ENCODE measurements at places on chromosomes 2 and 18.

DNA sequence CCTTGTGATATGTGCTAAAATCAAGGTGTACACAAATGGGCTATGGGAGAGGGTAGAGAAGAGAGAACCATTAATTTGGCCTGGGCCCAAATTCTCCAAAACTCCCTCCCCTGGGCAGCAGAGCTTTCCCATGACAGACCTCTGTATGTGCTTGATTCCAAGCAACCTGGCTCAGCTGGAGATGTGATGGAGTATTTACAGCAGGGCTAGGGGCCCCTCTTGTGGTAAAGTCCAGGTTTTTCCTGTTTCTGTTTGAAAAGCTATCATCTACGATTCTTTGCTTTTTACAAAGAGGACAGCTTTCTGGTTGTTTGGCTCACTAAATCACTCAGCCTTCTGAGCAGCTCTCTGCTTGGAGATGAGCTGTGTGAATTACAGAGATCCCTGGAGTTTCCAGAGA is 40.3 kb downstream of the KCNS3 start:
- no peak for DNase-seq

DNA sequence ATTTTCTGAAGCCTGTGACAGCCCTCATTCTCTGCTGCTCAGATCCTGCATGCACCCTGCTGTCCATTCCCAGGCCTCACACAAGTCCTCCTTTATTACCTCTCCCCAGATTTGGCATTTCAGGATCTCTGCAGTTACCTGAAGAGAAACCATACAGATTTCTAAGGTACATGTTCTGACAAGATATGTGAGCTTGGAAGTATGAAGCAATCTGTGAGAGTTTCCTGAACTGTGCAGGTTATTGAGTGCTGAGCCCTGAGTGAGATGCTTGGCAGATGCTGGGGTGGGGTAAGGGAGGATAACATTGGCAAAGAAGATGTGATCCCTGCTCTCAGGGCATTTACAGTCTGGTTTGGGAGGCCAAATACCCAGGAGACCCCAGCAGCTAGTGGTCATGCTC is 122.1 kb upstream of the STPG4 start:
- no peak for DNase-seq

GRCh38 chr2:10208736-10209135 is 86.2 kb downstream of the RRM2 start:
- DNase-seq: no peak

DNA sequence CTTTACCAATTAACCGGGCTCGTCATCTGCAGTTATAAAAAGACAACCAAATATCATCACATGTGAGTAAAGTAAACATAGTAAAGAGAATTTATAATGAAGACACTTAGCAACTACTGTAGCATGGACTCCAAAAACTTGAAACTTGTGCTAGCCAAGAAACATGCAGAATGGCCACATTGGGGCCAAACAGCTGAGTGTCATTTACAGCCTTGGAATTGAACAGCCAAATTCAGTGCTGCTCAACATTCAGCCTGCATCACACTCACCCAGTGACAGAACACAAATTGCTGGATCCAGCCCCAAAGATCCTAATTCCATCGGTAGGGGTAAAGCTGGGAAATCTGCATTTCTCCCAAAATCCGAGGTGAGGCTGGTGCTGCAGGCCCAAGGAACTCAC is 224.8 kb upstream of the GYPC start:
- DNase-seq: no peak

- no peak for DNase-seq
These were observed 10.7 kb downstream of the ACP1 start for GRCh38 chr2:275466-275865.

GRCh38 chr2:37427241-37427640 is 82.8 kb downstream of the QPCT start:
- no peak for DNase-seq

GRCh38 chr18:74791501-74792194 is 194.0 kb downstream of the ZNF407 start:
- no peak for DNase-seq

DNA sequence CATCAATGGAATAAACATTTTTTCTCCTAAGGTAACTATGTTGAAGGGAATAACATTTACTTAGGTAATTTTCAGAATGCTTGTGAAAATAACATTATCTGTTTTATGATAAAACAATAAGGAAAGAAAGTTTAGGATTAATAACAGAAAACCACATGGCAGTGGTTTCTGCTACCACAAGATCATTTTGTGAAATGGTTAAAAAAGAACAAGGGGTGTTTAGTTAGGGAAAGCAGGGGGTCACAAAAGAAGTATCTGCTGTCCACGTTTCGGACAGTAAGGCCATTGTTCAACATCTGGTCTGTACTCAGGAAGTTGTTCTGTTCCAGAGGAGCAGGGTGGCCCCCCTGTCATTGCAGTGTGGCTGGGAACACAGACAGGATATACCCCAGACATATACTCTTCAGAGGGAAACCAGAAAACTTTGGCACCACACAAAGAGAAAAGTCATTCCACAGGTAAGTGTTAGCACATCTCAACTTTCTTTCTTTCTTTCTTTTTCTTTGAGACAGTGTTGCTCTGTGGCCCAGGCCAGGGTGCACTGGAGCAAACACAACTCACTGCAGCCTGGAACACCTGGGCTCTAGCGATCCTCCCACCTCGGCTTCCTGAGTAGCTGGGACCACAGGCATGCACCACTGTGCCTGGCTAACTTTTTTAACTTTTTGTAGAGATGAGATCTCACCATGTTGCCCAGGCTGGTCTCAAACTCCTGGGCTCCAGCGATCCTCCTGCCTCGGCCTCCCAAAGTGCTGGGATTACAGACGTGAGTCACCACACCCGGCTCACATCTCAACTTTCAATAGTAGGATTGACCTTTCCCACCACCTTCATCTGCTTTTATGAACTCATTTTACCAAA is 14.8 kb upstream of the ARL5A start:
- DNase-seq: no peak

- peak; percentile 18 for DNase-seq
These were observed 85.3 kb upstream of the EFEMP1 start for GRCh38 chr2:56008661-56009431.

DNA sequence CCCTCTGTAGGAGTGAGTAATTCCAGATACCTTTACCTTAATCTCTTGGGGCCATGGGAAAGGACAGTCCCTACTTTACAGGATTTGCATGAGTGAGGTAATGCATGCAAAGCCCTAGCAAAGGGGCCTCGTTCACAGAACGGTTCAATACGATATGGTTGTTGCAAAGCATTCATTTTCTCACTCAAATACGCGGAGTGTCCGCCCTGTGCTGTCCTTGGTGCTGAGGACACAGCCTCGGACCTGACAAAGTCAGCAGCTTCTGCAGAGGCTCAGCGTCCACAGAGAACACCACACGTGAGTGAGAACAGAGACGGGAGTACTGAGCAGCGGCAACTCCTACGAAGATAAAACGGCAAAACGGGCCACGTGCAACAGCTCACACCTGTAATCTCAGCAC is 125.7 kb downstream of the EIPR1 start:
- no peak for DNase-seq

- no peak for DNase-seq
These were observed 1290.7 kb downstream of the SUCLG1 start for GRCh38 chr2:83168377-83168776.

DNA sequence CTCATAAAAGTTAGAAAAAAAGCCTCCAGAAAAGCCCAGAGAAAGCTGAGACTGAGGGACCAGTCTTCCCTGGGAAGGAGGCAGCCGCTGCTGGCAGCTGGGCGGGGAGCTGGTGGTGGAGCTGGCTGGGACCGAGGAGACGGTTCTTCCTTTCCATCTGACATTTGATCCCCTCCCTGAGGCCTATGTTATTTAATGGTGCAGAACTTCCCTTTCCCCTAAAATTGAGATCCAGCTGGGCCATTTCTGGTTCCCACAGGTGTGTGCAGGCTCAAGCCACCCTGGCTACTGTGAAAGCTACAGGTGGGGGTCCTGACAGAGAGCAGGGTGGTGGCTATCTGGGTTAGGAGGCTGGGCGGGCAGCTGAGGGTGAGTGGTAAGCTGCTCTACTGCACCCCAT is 81.5 kb upstream of the FZD7 start:
- no peak for DNase-seq

DNA sequence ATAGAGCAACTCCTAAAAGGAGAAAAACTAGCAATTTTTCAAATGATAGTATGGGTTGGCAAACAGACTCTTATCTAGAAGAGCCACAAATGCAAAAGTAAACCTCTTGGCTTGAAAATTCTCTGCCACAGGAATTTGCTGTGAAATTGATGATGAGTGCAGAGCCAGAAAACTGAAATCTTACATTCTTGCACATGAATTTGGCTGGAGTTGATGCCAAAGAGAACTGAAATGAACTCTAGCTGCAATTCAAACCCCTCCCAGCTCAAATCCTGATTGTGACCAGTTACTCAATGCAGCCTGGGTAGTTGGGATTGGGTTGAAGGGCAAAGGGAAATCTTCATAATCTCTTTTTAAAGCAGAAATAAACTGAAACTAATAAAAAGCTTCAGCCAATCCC is 266.6 kb downstream of the PDE11A start:
- DNase-seq: no peak

- DNase-seq: no peak
These were observed 74.1 kb upstream of the GLI2 start for GRCh38 chr2:120661551-120661950.

GRCh38 chr2:6412533-6413091 is 453.1 kb downstream of the CMPK2 start:
- DNase-seq: no peak

DNA sequence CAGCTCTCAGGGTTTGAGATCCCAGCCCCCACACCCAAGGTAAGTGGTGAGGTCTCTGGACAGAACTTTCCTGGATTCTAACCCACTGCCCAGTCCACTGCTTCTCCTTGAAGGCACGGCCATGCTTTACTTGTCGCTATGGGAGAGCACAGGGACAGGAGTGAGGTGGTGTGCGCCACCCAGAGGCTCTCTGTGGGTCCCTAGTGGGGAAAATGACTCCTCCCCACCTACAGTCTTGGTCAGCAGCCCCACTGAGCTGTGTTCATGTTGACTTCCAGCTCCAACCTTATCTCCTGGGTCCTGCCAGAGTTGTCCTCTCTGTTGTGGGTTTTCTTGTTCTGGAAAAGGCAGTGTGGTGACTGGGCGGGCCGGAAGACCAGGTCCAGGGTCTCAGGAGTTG is 11.1 kb downstream of the TET3 start:
- DNase-seq: no peak

DNA sequence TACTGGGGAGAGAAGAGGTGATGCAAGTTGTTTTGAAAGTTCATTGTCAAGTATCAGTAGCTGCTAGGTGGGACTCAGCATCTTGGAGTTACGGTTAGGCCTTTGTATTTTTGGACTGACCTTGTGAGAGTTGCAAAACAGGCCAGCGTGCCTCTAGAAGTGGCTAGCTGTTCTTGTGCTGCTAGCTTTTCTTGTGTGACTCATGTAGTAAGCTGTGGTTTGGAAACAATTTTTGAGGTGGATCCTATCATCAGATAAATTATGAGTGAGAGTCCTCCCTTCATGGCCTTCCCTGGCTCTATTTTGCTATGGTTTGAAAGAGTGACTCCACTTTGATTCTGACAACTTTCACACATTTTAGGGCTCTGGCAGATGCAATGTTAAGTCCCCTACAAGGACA is 409.2 kb upstream of the HS6ST1 start:
- no peak for DNase-seq

DNA sequence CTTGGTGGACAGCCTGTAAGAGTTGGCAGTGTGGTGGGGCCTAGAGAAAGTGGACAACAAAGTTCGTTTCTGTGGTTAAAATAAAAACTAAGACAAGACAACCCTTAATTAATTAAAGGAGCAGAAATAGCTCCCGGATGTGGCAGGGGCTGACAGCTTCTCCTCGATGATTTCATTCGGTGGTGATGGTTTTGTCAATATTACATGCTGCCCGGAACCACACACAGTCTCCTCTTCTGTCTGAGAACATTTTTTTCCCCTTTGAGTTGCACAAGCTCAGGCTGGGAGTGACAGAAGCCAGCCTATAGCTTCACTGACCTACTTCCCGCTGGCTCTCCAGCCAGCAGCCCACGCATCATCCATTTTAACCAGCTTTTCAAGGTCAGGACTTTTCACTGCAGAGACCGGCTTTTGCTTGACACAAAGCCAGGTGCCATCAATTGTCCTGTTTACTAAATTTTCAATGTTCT is 378.8 kb downstream of the SLC4A3 start:
- DNase-seq: no peak

GRCh38 chr2:110114831-110115255 is 779 bp downstream of the MALL start:
- DNase-seq: peak; percentile 27

DNA sequence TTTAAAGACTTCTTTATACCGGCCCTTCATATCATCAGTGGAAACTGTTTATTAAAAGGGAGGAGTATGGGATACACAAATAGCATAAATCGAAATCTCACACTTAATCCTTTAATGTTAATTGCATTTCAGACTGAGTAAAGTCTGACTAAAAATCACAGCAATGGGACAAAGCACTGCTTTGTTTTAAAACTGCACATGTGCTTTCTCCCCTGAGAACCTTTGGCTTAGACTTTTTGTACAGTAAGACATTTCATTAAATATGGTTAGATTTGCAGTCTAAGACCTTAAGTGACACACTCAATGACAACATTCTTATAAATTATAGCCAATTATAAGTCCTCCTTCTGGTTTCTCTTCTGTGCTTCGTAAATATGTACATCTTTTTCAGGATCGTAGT is 12.5 kb downstream of the METTL21A start:
- no peak for DNase-seq

GRCh38 chr2:198706476-198707082 is 751.2 kb downstream of the SATB2 start:
- DNase-seq: peak; percentile 16

DNA sequence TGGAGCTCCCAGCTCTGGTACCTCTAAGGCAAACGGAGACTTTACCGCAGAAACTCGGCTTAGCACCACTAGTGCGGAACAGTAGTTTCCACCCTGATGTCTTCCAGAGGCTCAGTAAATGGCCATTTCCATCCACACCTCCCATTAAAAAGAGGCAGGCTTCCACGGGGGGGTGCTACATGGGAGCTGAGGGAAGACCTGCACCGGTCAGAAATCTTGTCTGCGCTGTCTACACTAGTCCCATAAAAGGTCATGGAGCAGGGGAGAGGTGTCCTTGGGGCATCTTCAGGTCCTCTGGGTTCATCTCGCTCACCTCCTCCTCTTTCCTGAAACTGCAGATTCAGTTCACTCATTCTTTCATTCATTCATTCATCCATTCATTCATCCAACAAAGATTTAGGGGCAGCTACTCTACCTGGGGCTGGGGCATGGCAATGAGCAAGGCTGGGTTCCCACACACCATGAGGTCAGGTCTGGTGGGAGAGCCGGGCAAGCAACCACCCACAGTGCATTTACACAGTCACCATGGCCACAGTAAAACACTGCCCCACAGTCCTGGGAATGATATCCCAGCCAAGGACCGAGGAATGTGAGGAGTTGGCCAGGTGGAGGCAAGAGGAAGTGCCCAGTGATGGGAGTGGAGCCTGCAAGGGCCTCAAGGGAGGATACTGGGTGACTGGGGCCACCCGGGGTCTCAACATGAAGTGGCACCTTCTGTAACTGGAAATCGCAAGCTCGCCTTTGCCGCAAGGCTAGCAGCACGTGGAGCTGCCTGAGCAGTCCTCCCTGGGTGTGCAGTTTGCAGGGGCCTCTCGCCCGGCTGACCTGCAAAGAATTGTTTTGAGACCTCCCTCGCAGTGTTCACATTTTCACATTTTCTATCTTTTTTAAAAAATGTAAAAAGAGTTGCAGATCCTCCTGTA is 180.2 kb upstream of the RAB6C start:
- no peak for DNase-seq

- no peak for DNase-seq
These were observed 223.7 kb downstream of the DCDC2C start for GRCh38 chr2:3927031-3927430.

Data from transverse colon (tissue), 4 donors.